LoVo (cell line): ENCODE measurements at places on chromosomes 5 and 9.

- no peak for DNase-seq
Observed at GRCh38 chr5:150429410-150429873, 16.7 kb upstream of the CD74 start.

- no peak for DNase-seq
Observed at GRCh38 chr5:372556-372995, 51.1 kb downstream of the AHRR start.

- DNase-seq, result peak; percentile 14
Observed at GRCh38 chr5:35457912-35458823, 159.5 kb upstream of the SPEF2 start.

- DNase-seq, result peak; percentile 41
Observed at GRCh38 chr5:68419637-68420452, 204.3 kb downstream of the PIK3R1 start.

DNA sequence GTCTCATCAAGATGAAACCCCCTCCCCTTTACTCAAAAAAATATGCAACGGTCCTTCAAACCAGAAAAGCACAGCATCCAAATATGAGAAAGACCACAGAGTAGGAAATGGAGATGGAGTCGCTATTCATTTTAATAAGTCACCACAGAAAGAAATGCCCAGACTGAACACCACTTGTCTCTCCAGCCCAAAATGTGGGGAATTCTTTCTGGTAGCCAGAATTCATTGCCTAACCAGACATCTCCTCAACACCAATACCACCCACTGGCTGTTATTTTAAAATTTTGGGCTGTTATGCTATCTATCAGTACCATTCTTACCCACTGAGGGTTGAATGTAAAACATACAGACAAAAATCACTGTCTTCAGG lies 100.1 kb downstream of the SUSD1 start:
- no peak for DNase-seq

GRCh38 chr9:98687911-98688310 lies 20.8 kb downstream of the GABBR2 start:
- no peak for DNase-seq

DNA sequence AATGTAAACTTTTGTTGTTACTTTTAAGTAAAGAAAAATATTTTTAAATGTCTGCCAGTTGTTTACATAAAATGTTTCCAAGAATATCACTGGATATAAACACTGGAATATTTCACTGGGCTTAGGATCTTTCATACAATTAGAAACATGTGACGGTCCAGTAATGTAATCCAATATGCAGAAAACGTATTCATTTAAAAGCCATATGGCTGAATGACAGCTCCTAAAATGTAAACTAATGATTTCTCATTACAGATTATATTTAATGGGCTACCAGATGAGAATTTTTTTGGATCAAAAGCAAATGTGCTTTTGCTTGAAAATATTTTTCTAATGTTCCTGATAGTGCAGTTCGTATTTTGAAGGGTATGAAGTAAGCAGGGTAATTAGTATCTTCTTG lies 124.3 kb downstream of the TTC39B start:
- no peak for DNase-seq

- no peak for DNase-seq
Observed at GRCh38 chr9:13432904-13433303, 153.4 kb upstream of the MPDZ start.

GRCh38 chr9:131056781-131057506 lies 39.4 kb upstream of the AIF1L start:
- no peak for DNase-seq

GRCh38 chr9:94974154-94974879 lies 247.8 kb downstream of the AOPEP start:
- DNase-seq, result no peak

DNA sequence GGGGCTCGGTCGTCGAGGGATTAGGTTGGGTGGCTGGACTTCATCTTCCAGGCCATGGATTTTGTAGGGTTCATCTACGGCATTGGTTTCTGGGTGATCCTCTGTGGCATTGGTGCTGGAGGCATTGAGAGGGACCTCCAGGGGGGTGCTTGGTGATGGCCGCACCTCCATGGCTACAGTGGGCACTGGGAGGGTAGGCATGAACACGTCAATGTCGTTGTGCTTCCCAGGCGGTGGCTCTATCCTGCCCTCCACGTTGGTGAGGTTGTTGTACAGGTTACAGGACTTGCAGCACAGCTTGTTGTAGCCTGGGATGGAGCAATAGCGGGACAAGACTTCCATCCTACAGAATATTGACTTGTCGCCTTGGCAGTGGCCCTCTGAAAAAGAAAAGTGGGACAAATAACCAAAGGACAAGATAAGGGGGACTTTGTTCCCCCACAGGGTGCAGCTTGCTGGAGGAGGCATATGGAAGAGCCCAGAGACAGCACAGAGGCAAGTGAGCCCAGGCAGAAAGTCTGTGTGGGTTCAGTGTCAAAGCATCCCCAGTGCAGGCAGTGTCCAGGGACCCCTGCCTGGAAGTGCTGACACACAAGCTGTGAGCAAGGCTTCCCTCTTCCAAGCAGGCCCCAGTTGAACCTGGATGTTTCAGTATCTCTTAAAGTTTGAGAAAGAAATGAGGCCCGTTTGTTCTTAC lies 53.9 kb downstream of the ZNF354C start:
- no peak for DNase-seq

- DNase-seq, result peak; percentile 79
Observed at GRCh38 chr5:177071666-177072385, 14.9 kb upstream of the FGFR4 start.

GRCh38 chr5:110727025-110727314 lies 499 bp upstream of the TMEM232 start:
- DNase-seq, result peak; percentile 40

- DNase-seq, result no peak
Observed at GRCh38 chr5:128035689-128036088, 47.9 kb upstream of the SLC12A2 start.

DNA sequence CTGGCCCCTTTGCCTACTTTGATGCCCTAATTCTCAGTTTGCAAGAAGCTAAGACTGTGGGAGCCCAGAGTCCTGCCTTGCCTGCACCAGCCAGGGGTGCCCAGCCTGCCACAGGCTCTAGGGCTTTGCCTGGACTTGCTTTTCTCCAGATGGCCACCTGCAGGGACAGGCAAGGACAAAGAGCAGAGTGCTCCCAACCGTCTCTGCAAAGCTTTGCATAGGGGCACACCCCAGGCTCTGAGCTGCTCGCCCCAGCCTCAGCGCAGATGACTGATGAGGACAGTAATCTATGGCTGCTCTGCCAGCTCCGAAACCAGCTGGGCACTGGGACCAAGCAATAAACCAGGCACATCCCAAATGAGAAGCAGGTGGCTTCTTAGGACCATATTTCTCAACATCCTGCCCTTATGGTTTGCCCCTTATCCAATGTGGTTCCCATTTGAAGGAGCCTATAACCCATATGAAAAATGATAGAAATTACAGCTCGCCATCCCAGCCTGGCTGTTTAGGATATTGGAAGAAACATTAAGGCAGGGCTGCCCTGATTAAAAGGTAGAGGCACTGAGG lies 25.4 kb upstream of the TCF7 start:
- no peak for DNase-seq

DNA sequence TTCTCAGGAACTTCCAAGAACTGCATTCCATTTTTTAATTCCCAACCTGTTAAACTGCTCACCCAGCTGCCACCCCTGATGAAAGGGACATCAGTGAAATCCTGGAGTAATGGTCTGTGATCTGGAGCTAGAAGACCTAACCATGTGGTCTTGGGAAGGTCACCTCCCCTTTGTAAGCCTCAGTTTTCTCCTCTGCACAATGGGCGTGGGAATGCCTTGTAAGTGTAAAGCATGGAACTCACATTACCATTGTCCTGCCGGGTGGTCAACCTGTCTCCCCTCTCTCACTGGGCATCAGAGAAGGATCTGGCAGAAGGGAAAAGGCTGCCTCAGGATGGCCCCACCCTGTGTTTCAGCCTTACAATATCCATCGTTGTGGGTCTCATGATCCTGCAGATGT lies 15.3 kb upstream of the CCDC180 start:
- no peak for DNase-seq

GRCh38 chr5:62702126-62702525 lies 123.5 kb downstream of the LRRC70 start:
- no peak for DNase-seq

- no peak for DNase-seq
Observed at GRCh38 chr5:16740811-16741392, 124.1 kb upstream of the RETREG1 start.

DNA sequence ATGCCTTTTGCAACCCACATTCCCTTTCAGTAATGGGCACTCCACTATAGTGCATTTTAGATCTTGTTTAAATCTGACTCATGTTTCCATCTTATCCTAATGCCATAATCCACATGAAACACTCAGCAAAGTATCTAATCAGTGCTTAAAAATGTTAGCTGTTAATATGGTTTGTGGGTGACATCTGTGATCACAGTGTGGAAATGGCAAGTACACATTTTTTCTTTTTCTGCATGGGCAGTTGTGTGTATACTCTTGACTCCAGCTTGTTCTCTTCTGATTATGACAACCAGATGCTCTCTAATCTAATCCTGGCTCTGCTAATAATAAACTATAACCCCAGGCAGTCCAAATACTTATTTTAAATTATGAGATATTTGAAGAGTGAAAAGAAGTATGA lies 103.3 kb downstream of the EDIL3 start:
- DNase-seq, result no peak

DNA sequence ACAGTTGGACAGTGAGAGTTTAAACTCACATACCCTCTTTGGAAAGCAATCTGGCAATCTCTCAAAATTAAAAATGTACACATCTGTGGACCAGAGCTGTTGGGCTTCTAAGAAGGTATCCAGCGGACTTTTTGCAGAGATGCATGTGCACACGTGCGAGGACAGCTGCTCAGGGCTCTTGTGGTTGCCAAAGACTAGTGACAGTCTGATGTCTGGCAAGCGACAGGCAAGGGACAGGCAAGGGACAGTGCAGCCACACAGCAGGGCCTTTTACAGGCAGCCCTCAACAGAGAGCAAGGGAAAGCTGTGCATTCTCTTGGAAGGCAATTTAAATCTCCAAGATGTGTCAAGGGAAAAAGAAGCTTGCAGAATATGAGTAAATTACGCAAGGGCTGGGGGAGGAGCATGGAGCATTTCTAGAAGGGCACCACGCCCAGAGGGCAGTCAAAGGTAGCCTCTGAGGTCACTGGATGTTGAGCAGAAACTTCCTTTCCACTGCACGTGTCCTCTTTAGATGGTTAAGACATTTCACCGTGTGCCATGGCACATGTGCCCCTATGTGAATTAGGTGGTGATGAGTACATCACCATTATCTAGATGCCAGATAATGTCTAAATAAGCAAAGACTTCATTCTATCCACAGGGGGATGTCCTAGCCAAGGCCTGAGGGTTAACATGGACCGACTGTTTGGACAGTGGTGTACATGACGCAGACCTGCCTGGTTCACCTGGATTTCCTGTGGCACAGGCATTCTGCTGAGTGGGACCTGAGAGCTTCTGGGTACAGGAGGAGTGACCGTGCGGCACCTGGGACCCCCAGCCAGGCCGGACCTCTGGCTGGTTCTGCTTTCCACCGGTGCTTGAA lies 9.1 kb downstream of the GFPT2 start:
- DNase-seq, result no peak

DNA sequence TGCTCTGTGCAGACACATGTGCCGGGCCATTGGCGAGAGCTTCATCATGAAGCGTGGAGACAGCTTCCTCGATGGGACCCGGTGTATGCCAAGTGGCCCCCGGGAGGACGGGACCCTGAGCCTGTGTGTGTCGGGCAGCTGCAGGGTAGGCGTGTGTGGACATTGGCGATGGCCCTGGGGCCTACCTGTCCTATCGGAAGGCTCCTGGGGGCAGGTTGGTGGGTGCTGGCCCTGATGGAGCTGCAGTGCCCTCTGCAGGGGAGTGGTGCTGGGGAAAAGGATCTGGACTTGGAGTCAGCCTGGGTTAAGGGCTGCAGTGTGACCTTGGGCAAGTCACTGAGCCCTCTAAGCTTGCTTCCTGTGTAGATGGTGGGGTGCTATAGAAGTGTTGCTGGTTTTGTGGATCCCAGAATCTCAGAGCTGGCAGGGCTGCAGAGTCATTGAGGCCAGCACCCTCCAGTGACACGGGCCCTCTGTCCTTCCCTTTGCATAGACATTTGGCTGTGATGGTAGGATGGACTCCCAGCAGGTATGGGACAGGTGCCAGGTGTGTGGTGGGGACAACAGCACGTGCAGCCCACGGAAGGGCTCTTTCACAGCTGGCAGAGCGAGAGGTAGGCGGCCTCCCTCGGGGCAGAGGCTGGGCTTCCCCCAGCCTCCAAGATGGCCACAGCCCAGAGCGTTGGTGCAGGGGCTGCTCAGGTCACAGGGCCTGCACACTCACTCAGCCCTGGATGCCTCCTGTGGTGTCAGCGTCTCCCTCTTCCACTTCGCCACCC lies 15.8 kb downstream of the ADAMTS13 start:
- no peak for DNase-seq

GRCh38 chr5:123705741-123706140 lies 193.8 kb downstream of the CSNK1G3 start:
- no peak for DNase-seq

- no peak for DNase-seq
Observed at GRCh38 chr5:52693280-52693679, 94.4 kb upstream of the ITGA1 start.

GRCh38 chr5:139388198-139388821 lies 1.4 kb downstream of the MZB1 start:
- no peak for DNase-seq

GRCh38 chr9:16598316-16598715 lies 272.2 kb downstream of the BNC2 start:
- no peak for DNase-seq
